Activated naive CD4-positive, alpha-beta T cell treated with anti-CD3 and anti-CD28 coated beads, Interleukin-2, amount 50 U/mL, for 72 hours (primary cell): ENCODE measurements at places on chromosomes 1 and 21. TPM values are rescaled to one million over a fixed set of nuclear protein-coding genes. Genes with fewer than 3 reads are reported as not detected.

- no peak for DNase-seq
These were observed 35.1 kb downstream of the TNFSF18 start for GRCh38 chr1:173015629-173016028.

The LCA5L gene
- not detected for total RNA-seq

- no peak for DNase-seq
These were observed 60.5 kb downstream of the RABGAP1L start for GRCh38 chr1:174219606-174220370.

The SPAG17 gene
- total RNA-seq, result not detected

The LAX1 gene
- 12.3 TPM for total RNA-seq

- no peak for DNase-seq
These were observed 138.4 kb upstream of the DSCAM start for GRCh38 chr21:40985370-40985769.

DNA sequence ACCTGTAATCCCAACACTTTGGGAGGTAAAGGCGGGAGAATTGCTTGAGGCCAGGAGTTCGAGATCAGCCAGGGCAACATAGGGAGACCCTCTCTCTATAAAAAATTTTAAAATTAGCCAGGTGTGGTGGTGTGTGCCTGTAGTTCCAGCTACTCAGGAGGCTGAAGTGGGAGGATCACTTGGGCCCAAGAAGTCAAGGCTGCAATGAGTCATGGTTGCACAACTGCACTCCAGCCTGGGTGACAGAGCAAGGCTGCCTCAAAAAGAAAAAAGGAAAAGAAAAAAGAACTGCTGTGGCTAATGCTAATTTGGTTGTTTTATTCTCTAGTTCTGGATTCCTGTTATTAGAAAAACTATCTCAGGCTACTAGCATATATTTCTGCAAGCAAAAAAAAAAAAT is 29.8 kb downstream of the DBT start:
- no peak for DNase-seq

- no peak for DNase-seq
These were observed 295.4 kb downstream of the RRAGC start for GRCh38 chr1:38563942-38564735.

- DNase-seq, result no peak
These were observed 13.1 kb upstream of the TMEM61 start for GRCh38 chr1:54967372-54967771.

GRCh38 chr1:89125913-89126580 is at the start of gene GBP2:
Gene GBP2 (minus strand): TSS chr1:89126114. CDS start chr1:89121966, 4,148 bp downstream.
- no peak for DNase-seq

GRCh38 chr21:27513016-27513415 is 546.1 kb upstream of the ADAMTS5 start:
- no peak for DNase-seq

DNA sequence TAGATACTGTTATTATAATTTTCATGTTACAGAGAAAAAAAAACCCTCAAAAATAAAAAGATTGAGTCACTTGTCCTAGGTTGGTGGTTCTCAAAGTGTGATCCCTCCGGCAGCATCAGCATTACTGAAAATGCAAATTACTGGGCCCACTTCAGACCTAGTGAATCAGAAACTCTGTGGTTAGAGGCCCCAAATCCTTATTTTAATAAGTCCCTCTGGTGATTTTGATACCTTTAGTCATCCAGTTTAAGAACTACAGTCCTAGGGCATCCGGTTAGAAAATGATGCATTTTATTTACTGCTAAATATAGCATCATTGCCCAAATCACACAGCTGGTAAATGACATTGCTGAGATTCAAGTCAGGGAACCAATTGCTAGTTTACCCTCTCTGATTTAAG is 203.7 kb upstream of the RUNX1 start:
- DNase-seq, result peak; percentile 20

- DNase-seq, result no peak
These were observed 25.5 kb downstream of the CAPN9 start for GRCh38 chr1:230772457-230773395.

- DNase-seq, result peak; percentile 38
These were observed 37.0 kb upstream of the LRRC3 start for GRCh38 chr21:44418108-44418875.

- DNase-seq, result no peak
These were observed 28.7 kb upstream of the ETS2 start for GRCh38 chr21:38777015-38777414.

The SPATA46 gene
- not detected for total RNA-seq

GRCh38 chr21:28069450-28069923 is 923.2 kb downstream of the LTN1 start:
- DNase-seq, result no peak

- no peak for DNase-seq
These were observed 8.9 kb upstream of the IGFN1 start for GRCh38 chr1:201181726-201182125.

The PLA2G5 gene
- total RNA-seq, result not detected

The NOTCH2NLA gene
- total RNA-seq, result 37.6 TPM

The CELA2A gene
- not detected for total RNA-seq

DNA sequence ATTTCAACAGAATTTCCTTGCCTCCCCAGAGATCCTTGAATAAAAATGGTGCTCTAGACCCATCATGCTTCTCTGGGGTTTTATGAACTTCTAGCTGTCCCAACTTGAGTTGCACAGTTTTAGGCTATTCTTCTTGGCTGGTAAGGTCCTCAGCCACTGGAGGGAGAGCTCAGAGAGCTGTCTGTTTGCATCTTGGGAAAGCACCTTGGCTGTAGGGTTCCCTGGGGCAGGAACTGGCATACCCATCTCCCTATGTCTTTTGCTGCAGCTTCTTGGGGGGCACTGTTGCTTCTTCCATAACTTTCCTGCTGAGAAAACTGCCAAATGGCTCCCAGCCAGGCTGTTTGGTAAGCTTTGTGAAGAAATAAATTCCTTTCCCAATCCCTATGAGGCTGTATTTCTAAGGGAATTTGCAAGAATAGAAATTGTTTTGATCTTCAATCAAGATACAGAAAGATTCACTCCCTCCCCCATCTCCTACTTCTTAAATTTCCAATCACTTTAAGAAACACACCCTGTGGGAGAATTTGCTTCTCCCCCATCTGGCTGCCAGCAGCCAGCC is 8.2 kb upstream of the FMOD start:
- DNase-seq, result no peak

DNA sequence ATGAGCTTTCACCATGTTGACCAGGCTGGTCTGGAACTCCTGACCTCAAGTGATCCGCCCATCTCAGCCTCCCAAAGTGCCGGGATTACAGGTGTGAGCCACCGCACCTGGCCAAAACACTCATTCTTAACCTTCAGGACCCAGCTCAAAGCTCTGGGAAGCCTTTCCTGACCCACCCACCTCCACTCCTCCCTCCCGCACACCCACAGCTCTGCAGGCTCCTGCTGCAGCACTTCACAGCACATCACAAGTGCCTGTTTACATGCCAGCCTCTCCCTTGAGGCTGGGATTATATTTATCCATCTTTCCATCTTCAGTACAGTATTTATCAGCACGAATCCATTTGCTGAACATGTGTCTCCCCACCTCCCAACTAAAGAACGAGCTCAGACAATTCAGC is 14.9 kb downstream of the SLC9A1 start:
- DNase-seq, result no peak

DNA sequence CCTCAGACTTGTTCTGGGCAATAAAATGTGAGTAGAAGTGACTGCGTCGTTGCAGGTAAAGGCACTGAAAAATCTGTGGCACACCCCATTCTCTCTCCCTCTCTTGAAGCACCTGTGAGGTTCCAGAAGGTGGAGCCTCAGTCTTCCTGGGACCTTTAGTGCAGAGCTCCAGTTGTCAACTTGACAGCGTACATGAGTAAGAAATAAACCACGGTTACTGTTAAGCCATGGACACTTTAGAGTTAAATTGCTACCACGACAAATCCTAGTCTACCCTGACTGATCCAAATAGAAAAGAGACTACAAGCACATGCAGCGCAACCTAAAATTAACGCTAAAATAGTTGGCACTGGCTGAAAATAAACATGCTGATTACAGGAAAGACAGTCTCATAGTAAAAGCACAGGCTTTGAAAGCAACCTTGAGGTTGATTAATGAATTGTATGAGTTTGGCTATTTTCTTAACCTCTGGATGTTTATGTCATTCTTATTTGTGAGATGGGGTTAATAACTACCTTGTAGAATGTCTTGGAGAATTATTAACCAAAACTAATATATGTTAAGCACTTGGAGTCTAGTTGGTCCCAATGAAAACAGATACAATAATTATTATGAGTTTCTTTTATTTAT is 93.0 kb upstream of the PLPPR4 start:
- no peak for DNase-seq

The TTF2 gene
- total RNA-seq, result 112 TPM

DNA sequence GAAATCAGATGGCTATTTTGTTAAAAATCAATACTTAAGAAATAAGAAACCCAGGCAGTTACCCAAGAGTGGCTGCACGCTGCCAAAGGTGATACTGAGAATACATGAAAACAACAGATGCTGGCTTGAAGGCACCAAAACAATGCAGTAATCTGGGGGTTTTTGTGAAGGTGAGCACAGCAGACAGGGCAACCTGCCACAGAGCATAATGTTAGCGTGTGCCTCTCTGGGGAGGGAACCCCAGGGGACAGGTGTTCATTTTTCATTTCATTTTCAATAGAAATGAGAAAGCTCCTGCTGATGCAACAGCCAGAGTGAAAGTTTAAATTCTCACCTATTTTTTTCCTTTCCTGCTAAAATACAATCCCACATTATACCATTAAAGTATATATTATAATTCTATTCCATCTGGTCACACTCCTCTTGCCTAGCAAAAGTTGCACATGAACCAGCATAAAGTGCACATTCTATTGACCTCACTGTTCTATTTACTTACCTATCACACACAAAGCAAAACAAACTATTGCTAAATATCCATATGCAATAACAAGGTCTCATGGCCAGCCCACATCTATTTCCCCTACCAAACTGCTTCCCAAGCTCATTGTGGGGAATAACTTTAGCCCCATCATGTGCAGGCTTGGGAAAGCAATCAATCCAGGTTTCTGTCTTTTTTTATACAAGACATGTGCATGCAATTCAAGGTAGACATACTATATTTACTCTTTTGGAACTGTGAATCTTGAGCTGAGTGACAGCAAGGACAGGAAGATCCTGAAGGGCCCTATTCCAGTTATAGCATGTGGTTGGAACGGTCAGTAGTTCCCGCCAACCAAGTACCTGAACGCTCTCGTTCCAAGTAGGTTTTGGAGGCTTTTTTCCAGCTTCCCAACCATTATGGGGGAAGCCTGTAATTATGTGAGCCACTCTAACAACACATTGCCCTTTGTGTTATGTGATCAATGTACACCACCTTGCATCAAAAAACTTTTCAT is 173.6 kb downstream of the RERE start:
- no peak for DNase-seq

GRCh38 chr1:114078116-114078515 is 75.6 kb downstream of the SYT6 start:
- no peak for DNase-seq

DNA sequence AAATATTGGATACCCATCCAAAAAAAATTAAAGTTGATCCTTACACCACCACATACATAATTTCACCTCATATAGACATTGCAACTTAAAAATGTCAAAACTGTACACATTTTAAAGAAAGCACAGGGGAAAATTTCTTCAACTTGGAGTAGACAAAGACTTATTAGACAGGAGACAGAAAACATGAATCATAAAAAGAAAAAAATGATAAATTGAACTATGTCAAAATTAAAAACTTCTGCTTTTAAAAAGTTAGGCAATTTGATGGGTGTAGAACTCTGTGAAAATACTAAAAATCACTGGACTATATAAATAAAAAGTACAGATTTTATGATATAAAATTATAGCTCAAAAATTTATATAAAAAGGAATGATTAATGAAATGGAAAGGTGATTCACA is 4.4 kb upstream of the OR10K1 start:
- no peak for DNase-seq

- no peak for DNase-seq
These were observed 38.3 kb upstream of the GBP5 start for GRCh38 chr1:89310976-89311375.

The SRGAP2C gene
- 51.8 TPM for total RNA-seq

GRCh38 chr1:202631076-202631923 is 79.0 kb downstream of the SYT2 start:
- DNase-seq, result no peak

GRCh38 chr1:241330619-241331327 is 26.2 kb downstream of the RGS7 start:
- no peak for DNase-seq

The GOLT1A gene
- 1.1 TPM for total RNA-seq

- no peak for DNase-seq
These were observed 62.8 kb downstream of the PKN2 start for GRCh38 chr1:88746916-88747315.

The KCNT2 gene
- not detected for total RNA-seq

The KCNA3 gene
- total RNA-seq, result 34.7 TPM

The PEAR1 gene
- total RNA-seq, result 0.09 TPM

The LRIF1 gene
- 6.9 TPM for total RNA-seq

DNA sequence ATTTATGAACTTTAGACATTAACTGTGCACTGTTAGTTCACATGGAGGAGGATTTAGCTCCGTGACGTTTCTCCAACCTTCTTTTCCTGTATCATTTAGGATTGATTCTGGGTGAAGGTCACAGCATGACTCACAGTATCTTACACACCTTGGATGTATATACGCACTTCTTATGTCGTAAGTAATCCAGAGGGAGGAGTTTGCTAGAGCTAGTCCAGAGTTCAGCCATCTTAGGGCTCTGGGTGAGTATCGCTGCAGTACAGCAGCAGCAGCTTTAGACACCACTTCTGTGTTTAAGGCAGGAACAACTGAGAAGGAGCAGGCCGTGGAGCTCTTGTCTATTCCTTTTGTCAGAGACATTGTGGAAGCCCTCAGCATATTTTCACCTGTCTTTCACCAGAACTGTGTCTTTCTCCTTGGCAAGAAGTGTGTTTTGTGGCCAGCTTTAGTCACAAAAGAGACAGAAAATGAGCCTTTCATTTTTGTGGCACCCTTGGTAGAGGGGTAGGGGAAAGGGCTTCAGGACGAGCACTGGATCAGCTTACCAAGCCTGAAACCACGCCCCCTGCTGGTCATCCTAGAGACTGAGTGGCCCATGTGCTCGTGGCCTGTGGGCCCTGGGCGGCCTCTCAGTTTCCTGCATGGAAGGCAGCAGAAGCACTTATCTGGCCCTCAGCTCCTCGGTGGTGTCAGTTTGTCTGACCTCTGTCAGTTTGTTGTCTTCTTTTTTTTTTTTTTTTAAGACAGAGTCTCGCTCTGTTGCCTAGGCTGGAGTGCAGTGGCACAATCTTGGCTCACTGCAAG is 64.0 kb downstream of the ADARB1 start:
- DNase-seq, result peak; percentile 83

- no peak for DNase-seq
These were observed 251.2 kb downstream of the TRABD2B start for GRCh38 chr1:47745715-47746609.

DNA sequence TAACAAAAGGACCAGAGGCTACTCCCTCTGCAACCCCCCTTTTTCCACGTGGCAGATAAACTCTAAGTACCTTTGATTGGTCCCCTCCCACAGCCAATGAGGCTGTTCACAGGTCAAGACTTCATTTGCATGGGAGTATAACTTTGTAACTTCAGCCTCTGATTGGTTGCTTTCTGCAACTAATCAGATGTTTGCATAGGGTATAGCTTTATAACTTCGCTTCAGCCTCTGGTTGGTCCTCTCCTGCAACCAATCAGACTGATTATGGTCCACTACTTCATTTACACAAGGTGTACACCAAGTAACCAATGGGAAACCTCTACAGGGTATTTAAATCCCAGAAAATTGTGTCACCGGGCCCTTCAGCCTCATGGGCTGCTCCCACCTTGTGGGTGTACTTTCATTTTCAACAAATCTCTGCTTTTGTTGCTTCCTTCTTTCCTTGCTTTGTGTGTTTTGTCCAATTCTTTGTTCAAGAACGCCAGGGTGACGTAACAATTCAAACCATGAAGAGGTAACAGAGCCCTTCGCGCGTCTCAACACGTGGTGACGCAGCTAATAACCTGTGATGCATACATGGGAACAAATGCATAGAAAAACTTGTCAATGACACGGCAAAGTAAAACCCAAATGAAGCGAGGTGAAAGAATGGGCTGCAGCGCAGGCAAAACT is 47.2 kb downstream of the VPS26C start:
- DNase-seq, result no peak
